ENCODE measurements at places on chromosomes 7 and 10.

- DNase-seq: no peak
Measured at GRCh38 chr7:150924369-150924781, 53.7 kb downstream of the KCNH2 start.

DNA sequence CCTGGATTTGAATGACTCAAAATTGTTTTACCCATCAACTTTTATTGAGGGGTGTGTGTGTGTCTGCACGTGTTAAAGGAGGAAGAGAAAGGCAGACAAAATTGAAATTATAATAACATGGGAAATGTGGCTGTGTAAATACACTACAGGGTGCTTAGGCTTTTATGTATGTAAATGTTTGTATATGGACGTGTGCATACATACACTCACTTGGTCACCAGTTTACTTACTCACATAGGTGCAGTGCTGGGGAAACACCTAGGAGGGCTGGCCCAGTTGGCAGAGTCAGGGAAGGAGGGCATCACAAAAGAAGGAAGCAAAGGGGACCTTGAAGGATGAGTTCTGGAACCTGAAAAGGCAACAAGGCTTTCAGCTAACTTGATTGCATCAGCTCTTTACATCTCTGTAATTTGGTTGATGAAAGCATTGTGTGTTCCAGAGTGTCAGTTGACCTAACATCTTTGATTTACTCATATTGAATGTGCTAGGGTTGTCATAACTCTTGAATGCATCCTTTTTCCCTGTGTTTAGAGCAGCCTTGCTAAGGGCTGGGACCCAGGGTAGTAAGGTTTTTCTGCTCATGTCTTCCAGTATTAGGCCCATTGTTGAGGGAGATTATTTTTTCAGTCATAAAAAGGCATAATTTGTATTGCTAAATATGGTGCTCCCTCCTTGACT is 10.2 kb downstream of the WDR11 start:
- DNase-seq: no peak

- DNase-seq: no peak
Measured at GRCh38 chr7:18145160-18145559, 117.5 kb upstream of the PRPS1L1 start.

GRCh38 chr7:107100824-107101223 is 56.3 kb downstream of the PRKAR2B start:
- DNase-seq: no peak

DNA sequence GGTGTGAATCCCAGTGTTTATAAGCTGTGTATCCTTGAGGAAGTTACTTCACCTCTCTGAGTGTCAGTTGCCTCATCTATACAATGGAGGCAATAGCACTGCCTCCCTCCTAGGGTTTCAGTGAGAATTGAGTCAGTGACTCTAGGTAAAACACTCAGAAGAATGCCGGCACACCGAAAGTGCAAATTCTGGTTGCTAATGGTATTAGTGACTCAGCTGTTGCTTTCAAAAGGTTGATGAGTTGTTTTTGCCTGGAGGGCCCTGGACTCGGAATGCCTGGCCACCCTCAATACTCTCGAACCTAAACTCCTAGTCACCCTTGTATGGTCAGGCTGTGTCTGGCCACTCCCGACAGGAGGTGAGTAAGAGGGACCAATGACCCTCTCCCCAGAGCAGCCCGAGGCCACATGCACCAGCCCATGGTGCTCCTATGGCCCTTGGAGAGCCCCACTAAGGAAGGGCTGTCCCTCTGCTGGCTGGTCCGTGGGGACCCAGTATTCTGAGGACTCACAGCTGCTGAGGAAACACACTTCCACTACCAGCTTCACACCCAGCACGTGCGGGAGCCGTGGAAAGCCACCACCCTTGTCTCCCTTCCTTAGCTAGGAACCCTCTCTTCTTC is 60.2 kb downstream of the CALML3 start:
- DNase-seq: no peak

DNA sequence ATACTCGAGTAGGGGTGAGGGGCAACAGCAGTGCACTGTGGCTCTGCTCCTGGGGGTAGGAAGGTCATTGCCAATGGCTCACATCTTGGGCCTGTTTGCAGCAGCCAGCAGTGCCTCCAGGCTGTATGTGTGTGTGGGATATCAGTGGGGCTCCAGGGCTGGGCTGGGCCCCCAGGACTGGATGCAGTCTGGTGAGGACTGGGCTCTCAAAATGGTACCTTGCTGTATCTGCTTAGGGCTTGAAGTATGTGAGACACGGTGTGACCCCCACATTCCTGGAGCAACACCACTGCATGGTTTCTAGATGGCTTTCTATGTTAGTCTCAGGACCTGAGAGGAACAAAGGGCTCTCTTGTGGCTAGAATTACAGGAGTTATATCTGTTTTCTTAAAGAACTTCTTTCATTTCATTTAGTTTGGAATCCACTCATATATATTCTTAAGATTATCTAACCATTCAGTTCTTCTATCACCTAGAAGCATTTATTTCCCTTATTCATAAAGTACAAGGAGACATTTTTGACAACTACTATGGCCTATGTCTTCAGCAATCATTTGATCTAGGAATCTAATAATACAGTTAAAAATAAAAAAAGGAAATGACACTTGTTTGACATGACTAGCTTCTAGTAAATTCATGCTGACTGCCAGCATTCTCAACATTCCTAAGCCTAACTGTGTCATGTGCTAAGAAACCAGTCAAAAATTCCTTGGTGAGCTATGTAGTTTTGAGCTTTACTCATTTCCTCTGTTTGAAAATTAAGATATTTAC is 443.2 kb upstream of the SEMA3A start:
- no peak for DNase-seq

- DNase-seq: no peak
Measured at GRCh38 chr10:133124357-133125211, 35.4 kb upstream of the KNDC1 start.

DNA sequence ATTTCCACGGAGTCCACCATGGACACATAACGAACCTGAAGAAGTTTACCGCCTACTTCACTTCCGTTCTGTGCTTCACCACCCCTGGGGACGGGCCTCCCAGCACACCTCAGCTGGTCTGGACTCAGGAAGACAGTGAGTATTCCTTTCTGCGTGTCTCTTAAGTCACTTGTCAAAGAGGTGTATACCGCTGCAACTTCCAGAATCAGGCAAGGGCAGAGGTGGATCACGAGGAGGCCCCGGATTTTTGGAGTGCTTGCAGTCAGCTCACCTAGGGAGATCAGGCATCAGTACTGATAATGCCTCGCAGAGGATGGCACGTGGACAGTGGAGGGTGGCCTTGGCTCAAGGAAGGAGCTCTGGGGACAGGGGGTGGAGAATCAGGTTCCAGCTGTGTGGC is 630.4 kb upstream of the FOXK1 start:
- no peak for DNase-seq

- DNase-seq: no peak
Measured at GRCh38 chr7:117672453-117672852, 192.6 kb downstream of the CFTR start.

DNA sequence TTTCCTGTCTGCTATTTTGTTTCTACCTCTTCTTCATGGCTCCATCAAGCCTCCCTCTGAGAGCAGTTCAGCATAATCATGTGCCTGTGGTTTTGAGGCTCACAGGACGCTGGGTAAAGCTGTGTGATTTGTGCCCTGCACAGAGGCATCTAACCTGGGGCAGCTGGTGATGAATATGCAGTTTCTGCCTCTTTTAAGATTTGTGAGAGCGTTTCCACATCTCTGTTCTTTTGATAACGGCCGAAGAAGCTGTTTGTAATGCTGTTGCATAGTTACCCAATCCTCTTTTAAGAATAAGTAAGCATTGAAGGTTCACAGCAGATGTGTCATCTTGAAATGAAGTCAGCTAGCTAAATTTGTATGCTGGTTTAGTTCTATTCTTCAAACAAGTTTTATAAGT is 45.2 kb downstream of the PNLIPRP3 start:
- DNase-seq: no peak

DNA sequence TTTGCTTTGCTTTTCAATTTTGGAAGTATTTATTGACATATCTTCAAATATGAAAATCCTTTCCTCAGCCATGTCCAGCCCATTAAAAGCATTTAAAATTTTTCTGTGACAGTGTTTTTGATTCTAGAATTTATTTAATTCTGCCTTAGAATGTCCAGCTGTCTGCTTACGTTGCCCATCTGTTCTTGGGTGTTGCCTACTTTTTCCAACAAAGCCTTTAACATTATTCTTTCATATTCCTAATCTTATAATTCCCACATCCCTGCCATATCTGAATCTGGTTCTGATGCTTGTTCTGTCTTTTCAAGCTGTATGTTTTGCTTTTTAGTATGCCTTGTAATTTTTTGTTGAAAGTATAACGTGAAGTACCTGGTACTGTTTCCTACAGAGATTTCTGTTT is 204.7 kb upstream of the VSTM2A start:
- DNase-seq: no peak

GRCh38 chr10:103125323-103126267 is 67.5 kb downstream of the NT5C2 start:
- no peak for DNase-seq

DNA sequence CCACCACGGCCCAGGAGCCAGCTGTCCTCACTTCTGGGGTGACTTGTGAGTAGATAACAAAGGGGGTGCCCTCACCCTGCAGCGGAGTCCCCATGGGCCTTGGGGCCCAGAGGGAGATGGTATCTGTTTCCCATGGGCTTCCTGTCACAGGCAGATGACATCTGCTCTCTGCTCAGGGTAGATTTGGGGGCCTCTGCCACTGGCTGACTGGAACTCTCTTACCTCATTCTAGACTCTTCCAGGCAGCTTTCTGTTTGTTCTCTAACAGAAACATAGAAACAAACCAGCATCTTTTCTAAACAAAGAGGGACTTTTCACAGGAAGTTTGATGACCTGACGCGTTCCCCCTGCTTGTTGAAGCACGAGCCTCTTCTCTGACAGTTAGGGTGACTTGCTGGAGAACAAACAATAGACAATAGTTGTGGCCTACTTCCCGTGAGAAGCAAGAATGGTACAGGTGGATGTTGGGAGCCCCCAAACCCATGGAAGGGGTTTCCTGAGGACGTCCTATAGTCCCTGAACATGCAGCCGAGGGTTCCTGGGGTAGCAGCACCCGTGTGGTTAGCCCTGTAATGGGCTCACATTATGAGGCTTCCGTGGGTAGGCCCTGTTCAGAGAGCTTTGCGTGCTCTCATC is 61.6 kb downstream of the GRK5 start:
- no peak for DNase-seq

DNA sequence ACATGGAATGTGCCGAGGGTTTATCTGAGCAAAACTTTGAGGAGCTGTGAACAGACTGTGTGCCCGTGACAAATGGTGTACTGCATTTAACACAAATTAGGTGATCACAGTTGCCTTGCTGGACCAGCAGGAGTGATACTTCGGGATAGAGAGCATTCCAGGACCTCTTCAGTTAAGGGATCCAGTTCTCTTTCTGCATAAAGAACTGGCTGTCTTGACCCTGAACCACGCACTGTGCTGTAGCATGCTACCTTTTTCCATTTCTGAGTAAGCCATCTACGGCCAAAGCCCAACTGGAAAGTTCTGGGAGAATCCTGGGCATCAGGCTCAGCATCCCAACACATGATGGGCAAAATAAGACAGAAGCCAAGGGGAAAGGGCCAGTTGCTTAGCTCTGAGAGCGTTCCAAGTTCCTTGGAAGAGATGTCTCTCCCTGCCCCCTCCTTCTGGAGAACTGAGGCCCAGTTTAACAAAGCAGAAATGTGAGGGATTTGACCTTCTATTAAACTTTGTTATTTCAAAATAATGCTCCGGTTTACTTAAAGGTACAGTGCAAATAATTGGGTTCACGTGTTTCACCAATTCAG is 37.9 kb upstream of the ADD3 start:
- no peak for DNase-seq

- no peak for DNase-seq
Measured at GRCh38 chr7:37448011-37448635, 541 bp downstream of the ELMO1 start.

DNA sequence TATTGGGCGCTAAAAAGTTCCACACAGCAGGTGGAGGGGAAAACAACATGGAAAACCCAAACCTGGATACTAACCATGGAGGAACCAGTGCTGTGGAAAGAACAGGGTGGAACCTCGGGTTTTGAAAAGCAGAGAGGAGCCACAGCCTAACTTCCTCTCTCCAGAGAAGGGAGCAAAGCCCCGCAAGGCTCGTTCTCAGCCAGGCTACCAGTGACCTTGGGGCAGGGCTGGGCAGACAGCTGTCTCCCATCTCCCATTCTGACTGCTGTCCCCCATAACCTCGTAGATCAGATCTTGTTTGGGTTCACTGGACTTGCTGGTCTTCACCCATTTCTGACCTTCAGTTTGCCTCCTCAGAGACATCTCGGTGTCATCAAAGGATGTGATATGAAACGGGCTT is 47.5 kb upstream of the FGFR2 start:
- DNase-seq: no peak

GRCh38 chr10:77186936-77187335 is 450.7 kb downstream of the KCNMA1 start:
- DNase-seq: no peak

DNA sequence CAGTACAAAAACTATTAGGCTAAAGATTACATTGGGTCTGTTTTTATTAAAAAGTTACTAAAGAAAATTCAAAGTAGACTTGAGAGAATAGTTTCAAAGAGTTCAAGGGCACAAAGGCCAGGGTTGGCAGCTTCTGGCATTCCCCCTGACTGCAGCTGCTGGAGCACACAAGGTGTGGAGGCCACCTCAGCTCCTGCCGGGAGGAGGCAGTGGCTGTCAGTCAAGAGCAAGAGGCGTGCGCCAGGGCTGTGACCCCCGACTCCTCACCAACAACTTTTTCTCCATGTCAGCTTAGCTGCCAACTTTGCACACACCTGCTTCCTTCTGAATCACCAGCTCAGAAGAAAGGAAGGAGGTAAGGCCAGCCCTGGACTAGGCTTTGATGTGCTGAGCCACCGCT is 144.6 kb upstream of the PLXNA4 start:
- no peak for DNase-seq

DNA sequence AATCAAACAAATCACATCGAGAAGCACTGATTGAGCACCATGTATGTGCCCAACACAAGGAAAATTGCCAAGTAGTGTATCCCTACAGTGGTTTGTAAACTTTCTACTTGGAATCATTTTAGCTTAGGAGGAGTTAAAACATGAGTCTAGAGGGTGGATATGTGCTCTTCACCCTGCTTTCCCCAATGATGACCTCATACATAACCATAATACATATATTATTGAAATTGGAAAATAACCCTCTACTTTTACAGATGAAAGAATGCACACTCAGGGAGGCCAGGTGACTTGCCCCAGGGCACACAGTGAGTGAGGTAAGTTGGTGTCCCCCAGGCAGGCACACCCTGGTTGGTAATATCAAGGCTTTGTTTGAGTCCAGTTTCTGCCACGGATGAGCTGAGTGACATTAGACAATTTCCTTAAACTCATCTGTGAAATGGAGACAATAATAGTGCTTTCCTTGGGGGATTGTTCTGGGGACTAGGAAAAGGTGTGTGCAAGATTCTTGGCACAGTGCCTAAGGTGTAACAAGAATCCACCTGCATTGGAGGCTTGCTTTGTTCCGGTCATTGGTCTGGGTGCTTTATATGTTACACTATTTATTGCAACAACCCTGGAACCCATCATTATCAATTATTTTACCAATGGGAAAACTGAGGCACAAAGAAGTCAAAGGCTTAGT is 50.7 kb downstream of the BPGM start:
- no peak for DNase-seq

- DNase-seq: no peak
Measured at GRCh38 chr10:83647526-83647925, 491.8 kb upstream of the GHITM start.
